ENCODE measurements at places on chromosomes 12 and 14.

DNA sequence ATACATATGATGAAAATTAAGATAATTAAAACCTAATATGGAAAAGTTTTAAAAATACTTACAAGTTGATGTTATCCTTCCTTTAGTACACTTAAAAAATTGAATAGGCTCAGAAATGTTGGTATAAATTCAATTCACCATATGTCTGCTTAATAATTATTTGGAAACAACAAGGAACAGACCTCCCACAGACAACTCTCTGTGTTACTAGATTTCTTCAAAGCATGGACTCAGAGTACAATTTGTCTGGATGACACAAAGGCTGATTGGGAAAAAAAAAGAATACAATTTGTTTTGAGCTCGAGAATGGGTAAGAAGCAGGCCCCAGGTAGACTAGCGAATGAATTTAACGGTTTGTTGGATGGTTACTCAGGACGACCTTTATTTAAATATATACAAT is 48.9 kb upstream of the BTG1 start:
- no peak for DNase-seq

DNA sequence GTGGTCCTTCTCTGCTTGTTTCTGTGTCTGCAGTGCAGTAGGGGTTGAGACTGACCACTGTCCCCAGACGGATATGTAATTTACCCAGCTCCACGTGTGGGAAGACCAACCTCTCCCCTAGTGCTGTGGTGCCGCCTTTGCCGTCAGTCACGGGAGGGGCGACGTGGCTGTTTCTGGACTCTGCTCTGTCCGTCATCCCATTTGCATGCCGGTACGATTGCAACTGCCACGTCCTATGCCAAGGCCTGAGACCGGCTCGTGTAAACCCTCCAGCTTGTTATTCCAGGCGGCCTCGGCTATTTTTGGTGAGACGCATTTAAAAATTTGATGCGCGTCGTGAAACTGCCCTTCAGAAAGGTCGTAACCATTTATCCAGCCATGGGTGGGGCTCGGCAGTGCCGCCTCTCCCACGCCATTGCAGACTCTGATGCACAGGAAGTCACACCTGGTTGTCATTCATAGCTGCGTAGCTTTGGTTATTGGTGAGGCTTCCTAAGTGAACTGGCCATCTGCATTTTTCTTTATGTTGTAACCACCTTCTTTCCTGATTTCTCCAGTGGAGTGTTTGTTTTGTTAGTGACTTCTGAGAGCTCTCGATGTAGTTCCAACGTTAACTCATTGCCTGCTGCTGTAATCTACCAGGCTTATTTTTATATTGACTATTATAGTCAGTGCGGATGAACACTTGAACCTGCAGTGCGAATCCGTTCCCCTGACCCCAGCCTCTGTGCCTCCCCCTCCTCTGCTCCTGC is 75.1 kb downstream of the ADGRD1 start:
- DNase-seq, result no peak

DNA sequence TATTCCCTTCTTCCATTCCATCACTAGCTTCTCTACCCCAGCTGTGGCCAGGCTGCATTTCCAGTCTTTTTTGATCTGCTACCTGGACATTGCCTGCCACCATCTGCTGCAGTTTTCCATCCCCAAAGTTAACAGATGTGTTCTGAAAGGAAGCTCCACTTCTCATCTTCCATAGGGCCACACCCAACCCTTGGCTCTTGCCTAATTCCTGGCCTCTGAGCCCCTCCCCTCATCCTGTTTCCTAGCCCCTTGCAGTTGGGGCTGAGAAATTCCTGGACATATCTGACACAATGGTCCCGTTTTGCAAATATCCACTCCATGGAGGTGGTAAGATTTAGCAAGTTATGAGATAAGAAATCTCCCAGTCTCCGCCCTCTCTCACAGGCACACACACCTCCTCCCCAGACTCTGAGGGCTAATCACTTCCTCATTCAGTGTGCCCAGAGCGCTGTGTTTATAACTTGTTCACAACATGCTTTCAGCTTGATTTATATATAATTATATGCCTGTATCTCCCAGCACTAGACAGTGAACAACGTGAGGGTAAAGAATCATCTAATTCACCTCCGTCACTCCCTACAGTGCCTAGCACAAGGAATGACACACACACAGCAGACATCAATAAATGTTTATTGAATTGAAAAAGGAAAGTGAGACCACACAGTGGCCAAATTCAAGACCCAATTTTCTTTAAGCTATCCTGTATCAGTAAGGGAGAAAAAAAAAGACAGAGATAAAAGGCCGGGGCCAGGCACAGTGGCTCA is 13.4 kb downstream of the SMUG1 start:
- DNase-seq, result no peak

DNA sequence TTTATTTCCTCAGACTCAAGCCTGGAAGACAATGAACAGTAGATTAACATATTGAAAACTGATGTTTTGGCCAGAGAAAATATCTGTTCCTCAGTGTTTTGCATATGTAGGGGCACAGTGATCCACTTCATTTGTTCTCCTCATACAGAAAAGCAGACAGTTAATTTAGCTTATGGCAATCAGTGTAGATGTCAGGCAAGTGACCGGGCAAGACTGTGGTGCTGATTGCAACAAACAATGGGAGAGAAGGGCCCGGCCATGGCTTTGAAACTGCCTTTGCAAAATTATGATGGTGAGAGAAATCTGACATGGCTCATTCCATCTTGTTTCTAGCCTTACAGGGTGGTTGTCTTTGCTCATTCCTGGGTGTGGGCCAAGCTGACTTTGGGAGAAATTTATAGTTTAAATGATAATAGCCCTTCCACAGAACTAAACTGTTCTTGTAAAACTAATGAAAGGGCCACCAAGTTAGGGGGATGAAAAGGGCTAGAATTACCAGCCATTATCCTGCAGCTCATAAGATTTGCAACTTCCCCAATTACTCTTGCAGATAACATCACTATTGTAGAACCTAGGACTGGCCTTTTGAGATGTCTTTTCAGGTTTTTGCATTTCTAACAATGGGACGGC is 220.3 kb downstream of the KTN1 start:
- DNase-seq, result no peak

DNA sequence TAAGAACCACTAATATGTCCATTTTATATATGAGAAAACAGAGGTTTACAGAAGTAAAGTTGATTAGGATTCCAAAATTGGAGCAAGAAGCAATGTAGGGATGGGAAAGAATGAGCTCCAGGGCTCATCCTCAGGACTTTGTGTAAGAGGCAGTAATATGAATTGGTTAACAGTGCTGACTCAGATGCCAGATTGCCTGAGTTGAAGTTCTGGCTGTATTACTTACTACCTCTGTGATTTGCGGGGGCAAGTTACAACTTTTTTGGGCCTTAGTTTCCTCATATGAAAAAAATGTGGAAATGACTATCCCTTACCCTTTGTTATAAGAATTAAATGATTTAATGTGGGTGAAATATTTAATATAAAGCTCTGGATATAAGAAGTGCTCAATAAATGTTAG is 35.1 kb upstream of the PPP2R5E start:
- DNase-seq, result no peak

DNA sequence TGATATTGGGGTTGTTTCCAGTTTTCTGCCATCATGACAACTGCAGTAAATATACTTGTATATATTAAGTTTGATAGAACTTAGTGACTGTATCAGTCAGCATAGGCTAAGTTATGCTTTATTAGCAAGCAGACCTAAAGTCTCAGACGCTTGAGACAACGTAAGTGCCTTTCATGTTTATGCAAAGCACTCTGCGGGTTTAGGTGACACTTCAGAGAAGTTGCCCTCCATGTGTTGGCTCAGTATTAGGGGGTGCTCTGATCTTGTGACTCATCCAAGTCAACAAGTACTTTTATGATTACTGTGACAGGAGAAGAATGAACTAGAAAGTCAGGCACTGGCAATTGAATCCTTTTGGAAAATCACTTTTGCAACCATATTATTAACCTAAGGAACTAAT is 13.3 kb upstream of the OTOGL start:
- DNase-seq, result no peak

- DNase-seq, result no peak
Measured at GRCh38 chr12:3097186-3097804, 20.1 kb downstream of the TSPAN9 start.

- peak; percentile 92 for DNase-seq
Measured at GRCh38 chr12:48817873-48818830, at the start of gene CACNB3. TSS of gene CACNB3 (plus strand) at chr12:48818496. CDS start at chr12:48818930, 434 bp downstream.

- no peak for DNase-seq
Measured at GRCh38 chr12:22994316-22994675, 369.3 kb downstream of the ETNK1 start.

DNA sequence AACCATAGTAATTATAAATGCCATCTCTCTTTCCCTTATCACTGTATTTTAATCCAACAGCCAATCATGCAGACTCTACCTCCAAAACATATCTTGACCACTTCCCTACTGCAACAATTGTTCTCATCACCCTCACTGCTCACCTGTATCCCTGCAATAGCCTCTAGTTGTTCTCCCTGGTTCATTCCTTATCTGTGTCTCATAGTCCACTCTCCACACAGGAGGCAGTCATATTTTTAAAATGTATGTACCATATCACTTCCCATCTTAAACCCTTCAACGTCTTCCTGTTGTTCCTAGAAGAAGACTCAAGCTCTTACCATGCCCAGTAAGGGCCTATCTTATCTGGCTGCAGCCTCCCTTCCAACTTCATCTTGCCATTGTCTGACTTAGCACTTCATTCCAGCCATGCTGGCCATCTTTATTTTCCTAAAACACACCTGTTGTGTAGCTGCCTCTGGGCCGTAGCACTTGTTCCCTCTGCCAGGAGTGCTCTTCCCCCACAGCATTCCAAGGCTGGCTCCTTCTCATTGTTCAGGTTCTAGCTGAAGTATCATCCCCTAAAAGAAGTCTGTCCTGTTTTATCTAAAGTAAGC is 27.8 kb upstream of the BHLHE41 start:
- no peak for DNase-seq

All from spinal cord (tissue), 10 donors.